Left ventricle myocardium superior (tissue), 1 donor: ENCODE measurements at places on chromosomes 3 and 15. TPM values are rescaled to one million over a fixed set of nuclear protein-coding genes. Genes with fewer than 3 reads are reported as not detected.

ANKUB1 gene
- not detected for total RNA-seq

NLGN1 gene
- total RNA-seq = 10.5 TPM

PYDC2 gene
- total RNA-seq = not detected

MUC20 gene
- 3.6 TPM for total RNA-seq

- no peak for DNase-seq
These were observed 51.0 kb upstream of the ATOSA start for GRCh38 chr15:52730173-52730572.

- no peak for DNase-seq
These were observed 276.2 kb downstream of the FEZF2 start for GRCh38 chr3:62097121-62097520.

DNA sequence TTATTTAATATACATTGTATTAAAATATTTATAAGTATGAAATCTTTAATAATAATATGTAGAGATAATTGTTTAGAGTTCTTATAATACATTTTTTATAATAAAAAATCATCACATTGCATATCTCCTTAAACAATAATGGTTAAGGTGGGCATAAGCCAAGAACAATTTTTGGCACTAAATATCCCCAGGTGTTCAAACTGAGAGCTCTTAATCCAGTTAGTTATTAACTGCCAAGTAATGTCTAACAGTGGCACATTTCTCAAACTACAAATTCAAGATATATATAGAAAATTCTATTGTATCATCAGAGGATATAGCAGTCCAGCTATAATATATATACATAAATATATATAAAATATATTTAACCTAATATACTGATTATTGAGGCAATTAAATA lies 680.8 kb downstream of the SI start:
- no peak for DNase-seq

DNA sequence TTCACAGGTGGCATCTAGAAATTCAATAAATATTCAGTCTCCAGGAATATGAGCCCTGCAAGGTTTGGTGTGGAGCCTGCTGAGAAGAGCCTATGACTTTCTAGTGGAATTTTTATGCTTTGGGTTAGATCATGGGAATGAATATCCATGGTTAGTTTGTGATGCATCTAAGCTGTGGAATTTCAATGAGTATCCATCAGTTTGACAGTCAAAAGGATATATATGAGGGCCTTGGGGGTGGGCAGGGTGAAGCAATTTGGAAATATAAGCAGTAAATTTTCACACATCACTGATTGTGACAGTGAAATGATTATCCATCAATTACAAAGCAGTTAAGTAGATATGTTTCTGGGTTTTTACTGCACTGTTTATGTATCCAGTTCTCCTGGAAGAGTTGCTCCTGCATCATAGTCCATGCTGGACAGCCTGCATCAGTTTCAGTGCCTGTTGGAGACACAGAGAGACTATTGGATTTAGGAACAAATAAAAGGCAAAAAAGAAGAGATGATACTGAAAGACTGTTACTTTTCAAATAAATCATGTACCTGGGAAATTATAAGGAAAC lies 530.8 kb downstream of the MFSD1 start:
- DNase-seq = no peak

DNA sequence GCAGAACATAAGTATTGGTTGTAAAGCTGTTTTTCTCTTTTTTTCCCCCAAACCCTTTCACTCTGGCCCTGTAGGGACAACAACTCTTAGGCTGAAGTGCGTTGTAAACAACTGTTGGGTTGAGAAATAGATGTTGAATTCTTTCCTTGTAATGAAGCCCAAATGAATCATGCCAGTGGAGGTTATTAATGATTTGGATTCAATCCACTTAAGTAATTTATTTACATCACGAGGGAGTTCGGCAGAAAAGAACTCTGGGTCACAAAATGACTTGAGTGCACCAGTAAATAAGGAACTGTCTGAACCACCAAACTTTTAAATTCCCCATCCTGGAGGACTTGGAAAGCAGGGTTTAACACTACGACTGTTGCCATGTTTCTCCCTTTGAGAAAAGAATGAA lies 218.9 kb downstream of the PDZRN3 start:
- no peak for DNase-seq

DNA sequence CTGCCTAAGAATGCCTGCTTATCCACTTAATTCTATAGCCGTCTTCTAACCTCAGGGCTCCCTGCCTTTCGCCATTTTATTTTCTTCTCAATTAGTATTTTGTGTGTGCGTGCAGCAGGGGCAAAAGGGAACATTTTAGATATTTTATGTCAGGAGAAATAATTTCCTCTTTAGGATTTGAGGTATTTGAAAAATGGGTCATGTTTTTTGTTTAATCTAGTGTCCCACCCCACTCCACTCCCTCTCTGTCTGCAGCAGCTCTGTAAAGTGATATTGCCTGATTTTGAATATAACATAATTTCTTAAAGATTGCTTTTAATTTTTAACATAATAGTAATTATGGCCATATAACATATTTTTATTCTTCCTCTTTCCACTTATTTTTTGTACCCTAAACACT lies 593.2 kb upstream of the DPPA4 start:
- DNase-seq = no peak

- no peak for DNase-seq
These were observed 27.2 kb downstream of the SPINK8 start for GRCh38 chr3:48306290-48306689.

DNA sequence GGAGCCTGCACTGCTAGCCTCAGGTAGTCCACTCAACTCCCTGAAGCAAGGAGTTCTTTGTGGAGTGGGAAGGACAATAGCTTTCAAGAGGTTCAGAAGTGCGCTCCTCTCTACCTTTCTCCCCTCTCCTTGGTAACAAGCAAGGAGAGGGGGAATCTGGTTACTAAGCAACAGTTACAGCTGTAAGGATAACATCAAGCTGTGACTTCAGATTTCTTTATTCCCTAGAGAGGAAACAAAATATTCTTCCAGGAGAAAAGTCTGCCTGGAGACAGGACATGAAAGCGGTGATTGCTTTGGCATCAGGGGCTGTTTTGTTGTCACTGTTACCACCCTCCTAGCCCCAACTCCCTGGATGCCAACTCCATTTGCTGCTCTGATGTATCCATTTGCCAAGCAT lies 70.4 kb downstream of the TRANK1 start:
- no peak for DNase-seq

DNA sequence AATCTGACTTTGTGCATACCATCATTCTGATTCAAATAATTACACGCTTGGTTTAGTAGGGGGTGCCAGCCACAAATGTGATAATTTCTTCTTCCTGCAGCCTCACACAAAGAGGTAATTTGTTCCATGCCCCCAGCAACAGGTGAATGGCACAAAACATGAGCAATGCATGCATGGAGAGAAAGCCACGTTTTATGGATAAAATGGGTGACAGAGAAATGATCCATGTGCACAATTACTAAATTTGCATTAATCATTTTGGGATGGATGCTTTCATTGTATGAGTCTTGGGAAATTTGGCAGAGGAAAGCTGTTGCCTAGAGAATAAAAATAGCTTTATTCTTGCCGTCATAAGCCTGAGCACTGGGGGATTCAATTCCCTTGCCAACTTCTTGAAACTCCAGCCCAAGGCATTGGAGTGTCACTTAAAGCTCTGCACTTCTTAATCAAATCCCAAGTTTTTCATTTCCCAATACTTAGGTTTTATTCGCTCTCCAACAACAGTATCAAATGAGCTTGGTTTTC lies 411.6 kb downstream of the GBE1 start:
- DNase-seq = no peak

DNA sequence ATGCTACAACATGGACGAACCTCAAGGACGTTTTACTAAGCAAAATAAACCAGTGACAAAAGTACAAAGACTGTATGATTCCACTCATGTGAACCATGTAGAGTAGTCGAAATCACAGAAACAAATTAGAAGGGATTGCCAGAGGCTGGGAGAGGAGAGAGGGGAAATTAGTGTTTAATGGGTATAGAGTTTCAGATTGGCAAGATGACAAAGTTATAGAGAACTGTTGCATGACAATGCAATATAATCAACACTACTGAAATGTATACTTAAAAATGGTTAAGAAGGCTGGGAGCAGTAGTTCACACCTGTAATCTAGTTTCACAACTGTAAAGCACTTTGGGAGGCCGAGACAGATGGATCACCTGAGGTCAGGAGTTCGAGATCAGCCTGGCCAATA lies 36.9 kb downstream of the PLS1 start:
- no peak for DNase-seq

GRCh38 chr3:134597390-134597970 lies 53.3 kb downstream of the KY start:
- DNase-seq = no peak

GRCh38 chr3:21109056-21109455 lies 642.0 kb downstream of the ZNF385D start:
- no peak for DNase-seq

- DNase-seq = no peak
These were observed 203.1 kb upstream of the SEMA6D start for GRCh38 chr15:47514200-47514652.

- no peak for DNase-seq
These were observed 16.8 kb upstream of the ATP1B3 start for GRCh38 chr3:141859651-141860050.

DNA sequence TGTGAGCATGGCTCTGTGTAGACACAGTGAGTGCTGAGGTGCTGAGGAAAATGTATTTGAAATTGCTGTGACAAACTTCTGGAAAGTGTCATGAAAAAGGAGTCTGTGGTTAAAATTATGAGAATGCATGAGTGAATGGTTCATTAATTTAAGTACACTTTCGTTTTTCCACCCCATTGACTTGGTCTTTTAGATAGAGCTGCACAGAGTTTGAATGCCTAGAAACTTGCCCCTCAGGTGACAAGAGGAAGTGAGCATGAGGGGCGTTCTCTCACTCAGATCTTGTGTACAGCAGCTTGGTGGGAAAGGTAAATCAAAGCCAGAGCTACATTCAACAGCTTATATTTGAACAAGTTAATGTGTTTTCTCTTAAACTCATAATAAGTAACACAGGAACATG lies 296.8 kb downstream of the WDR72 start:
- no peak for DNase-seq
